Tracheal epithelial cell (primary cell): ENCODE measurements at places on chromosomes 16 and 17. TPM values are rescaled to one million over a fixed set of nuclear protein-coding genes. Genes with fewer than 3 reads are reported as not detected.

TUBB3 gene
- 7.0 and 361 TPM in 2 replicates for total RNA-seq

NUPR1 gene
- 19.0 and 44.1 TPM in 2 replicates for total RNA-seq

FAAP100 gene
- 15.1 and 22.9 TPM in 2 replicates for total RNA-seq

INO80E gene
- total RNA-seq = 21.0 and 28.1 TPM in 2 replicates

SLC12A3 gene
- total RNA-seq = 0.96 TPM in 1 of 2 replicates, not detected in the other

FDXR gene
- total RNA-seq = 32.0 and 43.7 TPM in 2 replicates

CD300A gene
- not detected in 2 replicates for total RNA-seq

C1QTNF1 gene
- total RNA-seq = 18.6 TPM in 1 of 2 replicates, not detected in the other

VMO1 gene
- 0.72 and 1.1 TPM in 2 replicates for total RNA-seq

C17orf107 gene
- 1.7 and 2.9 TPM in 2 replicates for total RNA-seq

TMUB2 gene
- total RNA-seq = 16.8 and 21.4 TPM in 2 replicates

XYLT1 gene
- 0.21 and 0.96 TPM in 2 replicates for total RNA-seq

HOXB8 gene
- total RNA-seq = 1.2 TPM in 1 of 2 replicates, not detected in the other

TERB1 gene
- 0.21 and 0.24 TPM in 2 replicates for total RNA-seq

TOM1L1 gene
- total RNA-seq = 62.0 and 77.4 TPM in 2 replicates

PPY gene
- not detected in 2 replicates for total RNA-seq

TNP2 gene
- not detected in 2 replicates for total RNA-seq

RPS2 gene
- 2,434 and 3,731 TPM in 2 replicates for total RNA-seq

ULK2 gene
- total RNA-seq = 18.1 and 29.0 TPM in 2 replicates

TBX2 gene
- total RNA-seq = 0.72 TPM in 1 of 2 replicates, not detected in the other

CDRT4 gene
- 0.24 and 0.43 TPM in 2 replicates for total RNA-seq

CHP2 gene
- 0.24 and 1.3 TPM in 2 replicates for total RNA-seq

SULT1A2 gene
- total RNA-seq = 0.24 TPM in 1 of 2 replicates, not detected in the other

PRSS36 gene
- 1.9 and 2.8 TPM in 2 replicates for total RNA-seq

HIGD1B gene
- total RNA-seq = not detected in 2 replicates

AXIN2 gene
- total RNA-seq = 0.24 TPM in 1 of 2 replicates, not detected in the other

ZNF594 gene
- 2.3 and 4.6 TPM in 2 replicates for total RNA-seq

PPP1R27 gene
- total RNA-seq = not detected in 2 replicates

OGFOD1 gene
- total RNA-seq = 74.5 and 74.8 TPM in 2 replicates

NT5M gene
- 1.5 and 7.5 TPM in 2 replicates for total RNA-seq

TEKT5 gene
- total RNA-seq = 0.21 and 0.48 TPM in 2 replicates

FA2H gene
- 1.9 and 3.4 TPM in 2 replicates for total RNA-seq

TBX21 gene
- total RNA-seq = not detected in 2 replicates

CTDNEP1 gene
- total RNA-seq = 20.5 and 25.4 TPM in 2 replicates

ADAD2 gene
- not detected in 2 replicates for total RNA-seq

GP2 gene
- total RNA-seq = not detected in 2 replicates

NLRC5 gene
- 0.43 and 1.7 TPM in 2 replicates for total RNA-seq

CCL8 gene
- not detected in 2 replicates for total RNA-seq
